A549 (cell line): ENCODE measurements at places on chromosomes 2 and 18. TPM values are rescaled to one million over a fixed set of nuclear protein-coding genes. Genes with fewer than 3 reads are reported as not detected.

ADGRF3 gene
- polyA plus RNA-seq: 0.12 to 0.80 TPM (median 0.38 TPM) in 3 replicates

OXER1 gene
- not detected in 3 replicates for polyA plus RNA-seq

UGT1A4 gene
- polyA plus RNA-seq: 0.05 to 0.14 TPM (median 0.12 TPM) in 3 replicates

MROH2A gene
- polyA plus RNA-seq: 0.04 to 0.28 TPM (median 0.10 TPM) in 3 replicates

COL6A3 gene
- polyA plus RNA-seq: 0.04 to 0.16 TPM (median 0.10 TPM) in 3 replicates

IL1B gene
- 0.14 to 0.54 TPM (median 0.38 TPM) in 3 replicates for polyA plus RNA-seq

ZBTB14 gene
- 5.8 to 7.3 TPM (median 7.1 TPM) in 3 replicates for polyA plus RNA-seq
